ENCODE measurements at places on chromosomes 5 and 9. TPM values are rescaled to one million over a fixed set of nuclear protein-coding genes. Genes with fewer than 3 reads are reported as not detected.

Gene PRDM9
- total RNA-seq, result not detected

Gene CFAP157
- not detected for total RNA-seq

Gene DDX4
- not detected for total RNA-seq

Gene PCDHA7
- not detected for total RNA-seq

Gene TAF11L6
- not detected for total RNA-seq

Gene TMEM215
- not detected for total RNA-seq

Gene ADGRV1
- total RNA-seq, result 0.49 TPM

Gene DNLZ
- total RNA-seq, result 54.0 TPM

Gene SPINK13
- total RNA-seq, result not detected

Gene ACOT12
- total RNA-seq, result not detected

Gene TOMM5
- total RNA-seq, result 195 TPM

Gene BBLN
- 413 TPM for total RNA-seq

Gene MRPS30
- total RNA-seq, result 56.3 TPM

Gene FOXD4L6
- 0.05 TPM for total RNA-seq

Gene CXXC5
- total RNA-seq, result 28.6 TPM

Gene MEGF9
- 12.1 TPM for total RNA-seq

Gene PCDHA12
- total RNA-seq, result not detected

Gene REEP2
- total RNA-seq, result 15.8 TPM

Gene ZNF879
- 1.3 TPM for total RNA-seq

Gene ABCA1
- total RNA-seq, result 5.3 TPM

Gene PPIC
- 27.9 TPM for total RNA-seq

Gene EIF4E1B
- total RNA-seq, result not detected

Gene GEMIN5
- total RNA-seq, result 17.8 TPM

Gene ECM2
- total RNA-seq, result not detected

Gene UQCRQ
- 288 TPM for total RNA-seq

Gene IL13
- not detected for total RNA-seq

Gene OMD
- not detected for total RNA-seq

Gene PCDHGB5
- 6.1 TPM for total RNA-seq

Gene PCDHB2
- not detected for total RNA-seq

Gene GPR151
- not detected for total RNA-seq

Gene GBGT1
- total RNA-seq, result 3.2 TPM

Gene NIPAL4
- 14.9 TPM for total RNA-seq

Gene ZNF462
- 15.4 TPM for total RNA-seq

Gene PCDHA4
- total RNA-seq, result 0.42 TPM

Gene TMEM252
- total RNA-seq, result not detected

Gene COL15A1
- total RNA-seq, result 0.56 TPM

Gene CHSY3
- total RNA-seq, result 0.56 TPM

Gene RNF208
- total RNA-seq, result 1.5 TPM

Gene NELFB
- total RNA-seq, result 47.5 TPM

Gene PCDHGB6
- 1.1 TPM for total RNA-seq

Gene FAM81B
- total RNA-seq, result not detected

Gene CNTRL
- 11.2 TPM for total RNA-seq

Gene CATSPER3
- total RNA-seq, result not detected

Gene OR2S2
- total RNA-seq, result not detected

Gene ADAMTS16
- not detected for total RNA-seq

Gene NKD2
- total RNA-seq, result 0.09 TPM

Gene ZNF366
- not detected for total RNA-seq

Gene FCHSD1
- 20.4 TPM for total RNA-seq

Gene UIMC1
- 22.5 TPM for total RNA-seq

Gene TLX3
- not detected for total RNA-seq

Gene PCDHGC3
- 21.0 TPM for total RNA-seq

Gene HMCN2
- total RNA-seq, result 0.05 TPM

Gene IQGAP2
- total RNA-seq, result not detected

Gene BTNL8
- total RNA-seq, result not detected
